Posterior cingulate gyrus (tissue), 11 donors: ENCODE measurements at places on chromosomes 3 and 15.

DNA sequence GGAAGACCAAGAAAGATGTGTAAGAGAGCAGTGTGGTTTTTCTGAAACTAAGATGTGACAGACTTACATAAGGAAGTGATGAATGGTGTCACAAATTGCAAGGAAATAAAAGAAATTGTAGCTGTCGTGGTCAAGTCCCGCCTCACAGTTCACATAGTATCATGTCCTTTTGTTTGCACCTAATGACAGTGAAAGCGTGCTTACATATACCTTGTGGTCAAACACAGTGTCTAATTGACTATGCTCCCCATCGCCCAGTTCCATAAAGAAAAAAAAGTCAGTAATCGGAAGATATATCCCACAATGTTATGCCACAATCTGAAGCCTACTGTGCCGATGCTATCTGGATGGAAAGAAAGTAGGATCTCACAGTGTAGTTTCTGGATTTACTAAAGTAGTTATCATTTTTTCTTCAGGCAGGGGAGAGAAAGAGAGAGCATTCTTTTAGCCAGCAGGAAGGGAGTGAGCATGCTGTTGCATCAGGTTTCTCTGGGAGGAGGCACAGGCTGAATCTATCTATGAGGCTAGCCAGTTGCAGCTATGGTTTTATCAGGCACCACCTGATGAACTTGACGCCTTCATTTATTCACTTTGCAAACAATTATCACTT, 9.8 kb upstream of the PLSCR1 start:
- DNase-seq = no peak

DNA sequence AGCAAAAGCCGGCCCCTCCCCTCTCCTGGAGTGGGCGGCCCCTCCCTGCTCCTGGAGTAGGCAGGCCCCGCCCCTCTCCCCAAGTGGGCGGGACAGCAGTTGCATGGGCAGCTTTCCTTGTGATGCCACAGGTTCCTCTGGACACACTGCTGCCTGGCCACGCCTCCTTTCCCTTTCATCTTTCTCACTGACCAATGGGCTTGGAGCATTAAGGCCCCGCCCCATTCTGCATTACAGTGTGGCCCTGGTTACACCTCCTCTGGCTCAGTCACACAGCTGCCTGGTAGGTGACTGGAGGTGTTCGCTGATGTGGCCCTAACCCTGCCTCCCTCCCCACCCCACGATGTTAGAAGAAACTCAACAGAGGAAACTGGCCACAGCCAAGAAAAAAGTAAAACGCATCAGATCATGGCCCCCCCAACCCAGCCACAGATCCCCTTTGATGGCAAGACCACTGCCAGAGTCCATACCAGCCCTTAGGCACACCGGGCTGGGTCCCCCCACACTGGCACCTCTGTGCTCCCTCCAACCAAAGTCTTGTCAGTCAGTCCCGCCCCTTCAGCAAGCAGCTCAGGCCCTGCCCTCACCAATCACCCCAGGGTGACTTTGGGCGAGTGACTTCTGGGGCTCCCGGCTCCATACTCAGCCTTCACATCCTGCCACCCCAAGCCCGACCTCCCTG, 84.3 kb downstream of the ADAMTS7 start:
- DNase-seq = no peak

DNA sequence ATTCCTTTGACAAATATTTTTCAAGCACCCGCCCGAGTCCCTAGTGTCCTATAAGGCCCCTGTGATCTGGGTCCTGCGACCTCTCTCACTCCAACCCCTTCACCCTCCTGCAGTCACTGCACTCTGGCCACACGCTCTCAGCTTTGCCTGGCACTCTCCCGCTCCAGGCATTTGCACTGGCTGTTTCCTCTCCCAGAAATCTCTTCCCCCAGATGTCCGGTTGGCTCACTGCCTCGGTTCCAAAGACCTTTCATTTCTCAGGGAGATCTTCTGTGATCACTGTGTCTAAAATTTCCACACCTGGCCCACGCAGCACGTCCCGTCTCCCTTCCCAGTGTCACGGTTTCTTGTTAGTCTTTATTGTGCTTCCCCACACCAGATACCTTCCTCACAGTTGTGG, 97.4 kb downstream of the WNT7A start:
- DNase-seq = peak; percentile 39

- DNase-seq = no peak
Measured at GRCh38 chr3:137071104-137071503, 113.3 kb downstream of the IL20RB start.

DNA sequence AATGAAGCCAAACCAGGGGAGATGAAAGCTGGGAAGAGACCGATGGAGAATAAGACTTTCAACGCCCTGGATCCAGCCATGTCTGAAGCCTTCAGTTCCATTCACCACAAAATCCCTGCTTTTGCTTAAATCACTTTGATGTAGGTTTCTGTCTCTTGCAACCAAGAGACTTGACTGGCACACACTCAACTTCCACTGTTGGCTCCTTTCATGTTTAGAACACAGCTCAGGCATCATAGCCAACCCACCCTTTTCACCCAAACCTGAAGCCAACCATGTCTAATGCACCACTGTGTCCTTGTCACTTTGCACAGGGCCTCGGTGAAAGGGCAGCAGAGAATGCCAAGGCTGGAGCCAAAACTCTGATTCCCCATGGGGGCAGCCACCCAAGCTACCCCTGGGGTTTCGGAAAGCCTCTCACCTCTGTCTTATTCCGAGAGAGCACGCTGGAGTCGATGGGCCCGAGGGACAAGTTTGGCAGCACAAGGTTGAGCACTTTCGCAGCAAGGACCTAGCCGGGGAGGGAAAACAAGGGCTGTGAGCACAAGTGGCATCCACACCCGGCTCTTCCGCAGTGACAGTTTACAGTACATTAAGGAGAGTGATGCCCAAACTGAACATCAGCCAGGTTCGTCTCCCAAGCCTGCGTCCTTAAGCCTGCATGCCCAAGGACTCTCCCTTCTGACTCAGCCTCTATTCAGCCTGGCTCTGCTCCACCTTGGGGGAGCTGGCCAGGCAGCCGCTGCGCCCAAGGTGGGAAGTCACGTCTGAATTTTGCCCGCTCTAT, 37.6 kb downstream of the ABTB1 start:
- peak; percentile 81 for DNase-seq
